ENCODE measurements at places on chromosomes 13 and 19.

GRCh38 chr19:22783651-22784410 is at the start of gene ZNF99:
Gene ZNF99 (minus strand): TSS chr19:22784151. CDS start chr19:22784016, 135 bp downstream.
- DNase-seq: peak; percentile 15

- DNase-seq: no peak
Observed at GRCh38 chr13:27012482-27013197, 159.0 kb downstream of the USP12 start.

GRCh38 chr13:33008946-33009722 is 7.1 kb upstream of the KL start:
- no peak for DNase-seq

DNA sequence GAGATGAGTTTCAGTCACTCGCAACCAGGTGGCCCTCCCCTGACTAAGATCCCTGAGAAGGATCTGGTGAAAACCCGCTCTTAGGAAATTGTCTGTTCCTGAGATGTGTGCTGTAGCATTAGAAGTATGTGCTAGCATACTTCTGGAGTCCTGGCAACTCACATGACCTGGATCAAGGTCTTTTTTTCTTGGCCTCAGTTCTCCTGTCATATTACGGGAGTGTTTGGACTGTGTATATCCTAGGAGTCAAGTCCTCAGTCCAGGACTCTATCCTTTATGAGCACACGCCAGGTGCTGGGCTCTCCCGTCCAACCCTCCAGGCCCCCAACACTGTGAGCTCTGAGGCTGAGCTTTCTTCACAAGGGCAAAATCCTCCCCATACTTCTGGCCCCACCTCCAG is 156.4 kb downstream of the UQCRFS1 start:
- no peak for DNase-seq

DNA sequence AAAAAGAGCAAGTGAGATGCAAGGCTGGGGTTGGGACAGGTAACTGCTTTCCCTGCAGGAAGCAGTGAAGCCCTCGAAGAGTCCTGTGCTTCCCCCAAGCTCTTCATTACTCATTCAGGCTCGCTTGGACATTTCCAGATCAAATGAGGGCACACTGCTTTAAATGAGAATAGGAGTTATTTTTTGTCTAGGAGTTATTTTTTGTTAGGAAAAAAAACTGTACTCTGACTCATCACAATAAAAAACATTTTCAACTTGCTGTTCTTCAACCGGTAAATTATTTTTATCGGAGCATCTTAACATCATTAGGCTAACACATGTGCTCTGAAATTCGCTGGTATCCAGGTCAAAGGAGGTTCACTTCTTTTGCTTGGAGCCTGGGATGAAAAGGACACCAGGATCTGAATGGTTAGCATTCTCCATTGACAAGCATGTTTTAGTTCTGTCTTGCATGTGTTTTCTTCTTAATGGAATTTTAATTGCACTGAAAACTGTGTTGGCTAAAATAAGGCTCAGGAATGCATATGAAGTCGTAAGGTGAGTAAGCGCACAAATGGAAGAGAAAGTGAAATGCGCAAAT is 80.7 kb upstream of the STK24 start:
- DNase-seq: no peak

- peak; percentile 85 for DNase-seq
Observed at GRCh38 chr19:50639121-50640112, at the start of gene SYT3. Gene SYT3 (minus strand): TSS chr19:50639881. CDS start chr19:50637411, 2,470 bp downstream.

DNA sequence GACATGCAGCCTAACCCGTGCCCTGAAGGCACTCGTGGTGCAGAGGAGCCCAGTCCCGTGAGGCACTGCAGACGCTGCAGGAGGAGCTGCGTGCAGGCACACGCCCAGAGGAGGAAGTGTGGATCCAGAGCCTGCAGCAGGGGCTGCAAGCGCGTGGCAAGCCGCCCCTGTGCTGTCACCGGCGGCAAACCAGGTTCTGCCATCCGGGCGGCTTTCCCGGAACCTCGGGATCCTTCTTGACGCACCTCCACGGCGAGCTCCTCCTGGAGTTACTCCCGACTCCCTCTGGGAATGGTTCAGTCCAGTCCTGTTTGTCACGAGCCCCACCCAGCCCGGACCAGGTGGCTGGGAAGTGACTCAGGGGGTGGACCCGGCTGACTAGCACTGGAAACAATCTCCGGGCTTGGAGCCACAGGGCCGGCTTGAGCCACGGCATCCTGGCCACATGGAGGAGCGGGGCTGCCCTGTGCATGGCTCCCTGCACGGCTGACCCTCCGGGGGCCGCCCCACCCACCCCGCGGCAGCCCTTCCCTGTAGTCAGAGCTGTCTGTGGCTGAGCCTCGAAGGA is 10.2 kb downstream of the DPP9 start:
- DNase-seq: peak; percentile 91

- DNase-seq: no peak
Observed at GRCh38 chr13:49421391-49421790, 22.5 kb downstream of the CAB39L start.

DNA sequence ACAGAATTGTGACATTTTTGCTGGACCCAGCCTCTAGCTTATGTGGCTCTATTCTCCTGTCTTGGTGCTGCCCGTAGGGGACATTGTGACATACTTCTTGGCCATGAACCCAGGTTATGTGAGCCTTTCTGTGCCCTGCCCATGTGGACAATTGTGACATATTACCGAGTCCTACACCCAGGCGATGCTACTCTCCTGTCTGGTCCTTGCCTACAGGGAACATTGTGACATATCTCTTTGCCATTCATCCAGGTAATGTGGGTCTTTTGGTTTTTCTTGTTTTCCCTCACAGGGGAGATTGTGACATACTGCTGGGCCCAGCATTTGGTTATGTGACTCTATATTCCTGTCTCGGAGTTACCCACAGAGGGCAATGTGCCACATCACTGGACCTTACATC is 71.5 kb upstream of the ZNF43 start:
- no peak for DNase-seq

- DNase-seq: no peak
Observed at GRCh38 chr13:51845574-51846318, 769 bp upstream of the TMEM272 start.

DNA sequence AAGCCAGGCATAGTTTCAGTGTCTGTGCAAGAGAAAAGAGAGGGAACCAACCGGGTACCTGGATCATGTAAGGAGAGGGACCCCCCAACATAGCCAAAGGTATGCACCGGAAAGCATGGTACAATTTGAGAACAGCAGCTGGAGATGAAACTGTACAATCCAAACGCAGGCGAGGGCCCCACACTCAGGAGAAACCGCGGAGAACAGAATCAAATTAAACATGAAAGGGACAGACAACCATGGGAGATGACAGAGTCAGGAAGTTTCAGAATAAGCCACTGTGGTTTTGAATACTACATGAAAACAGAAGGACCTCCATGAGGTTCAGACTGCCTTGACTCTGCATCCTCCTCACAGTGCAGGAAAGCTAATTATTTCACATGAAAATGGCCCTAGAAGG is 62.9 kb upstream of the SPATA13 start:
- DNase-seq: no peak

- DNase-seq: no peak
Observed at GRCh38 chr19:45881909-45882528, 3.9 kb downstream of the IRF2BP1 start.

DNA sequence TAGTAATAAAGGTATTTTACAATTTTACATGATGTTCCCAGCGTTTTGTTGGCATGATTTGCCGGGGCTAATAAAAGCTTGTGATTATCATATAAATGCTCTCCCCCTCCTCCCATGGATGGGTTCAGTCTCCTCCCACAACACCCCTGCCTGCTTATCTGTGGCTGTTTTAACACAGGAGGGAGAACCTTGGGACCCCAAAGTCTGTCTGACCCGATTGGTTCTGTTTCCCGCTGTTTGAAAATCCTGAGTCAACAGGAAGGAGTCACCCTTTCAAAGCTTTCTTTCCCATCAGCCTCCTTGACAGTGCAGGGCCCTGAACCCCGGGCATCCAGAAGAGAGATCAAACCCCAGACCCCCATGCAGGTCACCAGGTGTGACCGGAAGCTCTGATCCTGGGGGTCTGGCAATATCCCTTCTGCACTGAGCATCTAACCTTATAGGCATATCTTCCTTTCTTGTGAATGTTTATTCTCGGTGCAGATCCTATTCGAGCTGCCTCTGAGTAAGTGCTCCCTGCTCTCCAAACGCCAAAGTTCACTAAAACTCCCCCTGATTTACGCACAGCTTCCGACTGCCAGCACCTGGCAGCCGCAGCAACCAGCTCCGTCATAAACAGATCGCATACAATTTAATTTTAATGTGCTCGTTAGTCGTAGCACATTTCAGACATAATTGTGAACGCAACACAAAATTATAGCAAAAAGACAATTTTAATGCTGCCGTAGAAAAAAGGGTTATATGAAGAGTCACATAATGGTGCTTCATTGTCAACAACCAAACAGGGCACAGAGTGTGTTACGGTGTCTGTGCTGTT is 74.8 kb downstream of the TSHZ3 start:
- DNase-seq: no peak

DNA sequence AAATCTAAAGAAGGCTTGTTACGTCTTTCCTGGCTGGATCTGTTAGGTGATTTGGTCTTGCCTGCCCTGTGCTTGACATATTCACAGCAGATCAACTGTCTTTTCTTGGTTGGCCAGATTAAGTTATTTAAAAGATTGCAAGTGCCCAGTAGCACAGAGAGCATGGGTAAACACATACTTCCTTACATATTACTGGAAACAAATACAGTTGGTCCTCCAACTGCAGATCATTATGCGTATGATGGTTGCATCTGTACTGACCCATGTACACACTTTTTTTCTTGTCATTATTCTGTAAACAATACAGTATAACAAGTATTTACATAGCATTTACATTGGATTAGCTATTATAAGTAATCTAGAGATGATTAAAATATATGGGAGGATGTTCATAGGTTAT is 9.2 kb upstream of the MPHOSPH8 start:
- no peak for DNase-seq

- no peak for DNase-seq
Observed at GRCh38 chr13:91544723-91545122, 146.3 kb downstream of the GPC5 start.

DNA sequence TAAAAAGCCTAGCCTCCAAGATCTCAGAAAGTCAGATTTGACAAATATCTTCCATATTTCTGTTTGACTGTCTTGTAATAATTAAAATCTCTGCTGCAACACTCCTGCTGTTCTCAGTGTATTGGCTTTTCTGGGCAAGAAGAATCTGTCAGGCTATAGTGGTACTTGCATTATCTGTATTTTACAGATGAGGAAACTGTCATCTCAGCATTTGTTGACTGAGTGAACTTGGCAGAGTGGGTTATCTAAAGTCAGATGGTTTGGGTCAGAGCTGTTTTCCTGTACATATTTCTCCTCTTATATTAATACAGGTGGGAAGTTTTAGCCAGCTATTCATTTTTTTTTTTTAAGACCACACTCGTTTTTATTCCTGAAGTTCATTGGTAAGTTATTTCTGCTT is 1378.2 kb upstream of the PCDH20 start:
- DNase-seq: no peak

DNA sequence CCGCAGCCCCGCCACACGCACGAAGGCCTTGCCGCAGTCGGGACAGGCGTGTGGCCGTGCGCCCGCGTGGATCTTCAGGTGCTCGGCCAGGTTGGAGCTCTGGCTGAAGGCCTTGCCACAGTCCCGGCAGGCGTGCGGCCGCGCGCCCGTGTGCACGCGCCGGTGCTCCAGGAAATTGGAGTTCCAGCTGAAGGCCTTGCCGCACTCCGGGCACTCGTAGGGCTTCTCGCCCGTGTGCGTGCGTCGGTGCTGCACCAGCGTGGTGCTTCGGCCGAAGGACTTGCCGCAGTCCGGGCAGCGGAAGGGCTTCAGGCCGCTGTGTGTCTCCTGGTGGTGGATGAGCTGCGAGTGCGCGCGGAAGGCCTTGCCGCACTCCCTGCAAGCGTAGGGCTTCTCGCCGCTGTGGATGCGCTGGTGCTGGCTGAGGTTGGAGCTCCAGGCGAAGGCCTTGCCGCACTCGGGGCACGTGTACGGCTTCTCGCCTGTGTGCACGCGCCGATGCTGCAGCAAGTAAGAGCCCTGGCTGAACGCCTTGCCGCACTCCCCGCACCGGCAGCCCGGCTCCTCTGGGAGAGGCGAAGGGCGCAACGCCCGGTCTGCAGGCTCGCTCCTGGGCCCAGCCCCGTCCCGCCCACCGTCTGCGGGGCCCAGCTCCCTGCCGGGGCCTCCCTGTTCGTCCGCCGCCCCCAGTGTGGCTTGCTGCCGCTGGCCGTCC is 3.6 kb upstream of the A1BG start:
- DNase-seq: no peak

DNA sequence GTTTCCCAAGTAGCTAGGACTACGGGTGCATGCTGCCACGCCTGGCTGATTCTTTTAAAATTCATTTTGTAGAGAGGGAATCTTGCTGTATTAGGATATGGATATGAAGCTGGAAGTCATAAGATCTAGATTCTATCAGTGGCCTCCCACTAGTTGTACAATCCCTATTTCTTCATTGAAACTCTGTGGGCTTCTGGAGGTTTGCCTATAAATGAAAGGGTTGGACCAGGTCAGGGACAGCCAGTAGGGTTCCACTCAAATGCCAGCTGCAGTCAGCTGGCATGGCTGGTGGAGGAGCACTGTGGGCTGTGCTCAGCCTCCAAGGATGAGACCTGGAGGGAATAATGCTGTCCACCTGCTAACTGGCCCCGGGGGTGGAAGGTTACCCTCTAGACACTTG is 110.2 kb upstream of the GJB6 start:
- no peak for DNase-seq

DNA sequence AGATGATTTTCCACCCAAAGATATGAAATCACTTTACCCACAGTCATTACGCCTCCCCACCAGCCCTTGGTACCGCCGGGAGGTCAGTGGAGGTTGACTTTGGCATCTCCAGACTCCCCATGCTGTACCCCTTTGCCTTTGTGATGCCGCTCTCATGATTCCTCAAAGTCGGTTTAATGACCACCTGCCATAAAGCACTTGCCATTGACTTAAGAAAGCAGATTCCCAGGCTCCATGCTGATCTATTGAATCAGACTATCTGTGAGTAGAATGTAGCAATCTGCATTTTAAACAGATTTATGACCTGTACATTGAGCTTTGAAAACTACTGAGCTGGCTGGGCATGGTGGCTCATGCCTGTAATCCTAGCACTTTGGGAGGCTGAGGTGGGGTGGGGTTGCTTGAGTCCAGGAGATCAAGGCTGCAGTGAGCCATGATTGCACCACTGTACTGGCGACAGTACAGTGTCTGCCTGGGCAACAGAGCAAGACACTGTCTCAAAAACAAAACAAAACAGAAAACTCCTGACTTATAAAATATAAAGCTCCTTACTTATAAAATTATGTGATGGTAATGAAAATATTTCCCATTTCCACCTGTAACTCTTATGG is 235.2 kb downstream of the KLF5 start:
- no peak for DNase-seq

Measured in HTR-8/SVneo (cell line).